ENCODE measurements at places on chromosomes 1 and 21. TPM values are rescaled to one million over a fixed set of nuclear protein-coding genes. Genes with fewer than 3 reads are reported as not detected.

- peak; percentile 77 for DNase-seq
Observed at GRCh38 chr1:15337656-15338402, 71.9 kb upstream of the EFHD2 start.

CD164L2 gene
- total RNA-seq = not detected

GRCh38 chr1:75632350-75632949, 21.5 kb upstream of the SLC44A5 start:
- peak; percentile 44 for DNase-seq

NDUFS5 gene
- 510 TPM for total RNA-seq

MAP3K21 gene
- 24.8 TPM for total RNA-seq

- DNase-seq = no peak
Observed at GRCh38 chr1:154716614-154717527, 108.9 kb upstream of the ADAR start.

GRCh38 chr1:78497201-78497600, 6.4 kb downstream of the PTGFR start:
- DNase-seq = peak; percentile 50

SUSD4 gene
- total RNA-seq = 33.0 TPM

DNA sequence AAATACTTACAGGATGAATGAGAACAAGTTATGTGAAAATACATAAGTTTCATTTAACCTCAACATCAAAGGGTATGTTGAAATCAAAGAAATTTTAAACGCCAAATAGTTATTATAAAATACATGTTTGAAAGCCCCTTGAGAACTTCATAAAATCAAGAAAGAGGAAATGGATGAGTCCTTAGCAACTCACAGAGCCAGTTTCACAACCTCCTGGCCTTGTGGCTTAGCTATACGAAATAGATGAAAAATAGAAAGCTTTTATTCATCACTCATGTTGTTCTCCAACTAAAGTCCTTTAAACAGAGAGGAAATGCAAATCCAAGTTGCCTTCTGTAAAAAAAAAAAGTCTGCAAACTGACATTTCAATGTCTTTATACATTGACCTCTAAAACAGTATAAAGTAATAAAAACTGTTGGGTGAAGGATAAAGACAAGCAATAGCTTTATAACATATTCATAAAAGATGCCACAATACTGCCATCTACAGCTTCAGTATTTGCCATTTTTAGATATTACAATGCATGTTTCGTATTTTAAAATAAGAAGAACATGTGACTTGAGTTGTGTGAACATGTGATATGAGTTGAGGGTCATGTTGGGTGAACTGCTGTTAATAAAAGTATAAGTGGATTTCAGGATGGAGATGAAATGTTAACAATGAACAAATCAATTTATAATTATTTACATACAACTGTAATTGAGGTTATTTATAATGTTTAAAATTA, 847.8 kb downstream of the MRPL39 start:
- no peak for DNase-seq

DNA sequence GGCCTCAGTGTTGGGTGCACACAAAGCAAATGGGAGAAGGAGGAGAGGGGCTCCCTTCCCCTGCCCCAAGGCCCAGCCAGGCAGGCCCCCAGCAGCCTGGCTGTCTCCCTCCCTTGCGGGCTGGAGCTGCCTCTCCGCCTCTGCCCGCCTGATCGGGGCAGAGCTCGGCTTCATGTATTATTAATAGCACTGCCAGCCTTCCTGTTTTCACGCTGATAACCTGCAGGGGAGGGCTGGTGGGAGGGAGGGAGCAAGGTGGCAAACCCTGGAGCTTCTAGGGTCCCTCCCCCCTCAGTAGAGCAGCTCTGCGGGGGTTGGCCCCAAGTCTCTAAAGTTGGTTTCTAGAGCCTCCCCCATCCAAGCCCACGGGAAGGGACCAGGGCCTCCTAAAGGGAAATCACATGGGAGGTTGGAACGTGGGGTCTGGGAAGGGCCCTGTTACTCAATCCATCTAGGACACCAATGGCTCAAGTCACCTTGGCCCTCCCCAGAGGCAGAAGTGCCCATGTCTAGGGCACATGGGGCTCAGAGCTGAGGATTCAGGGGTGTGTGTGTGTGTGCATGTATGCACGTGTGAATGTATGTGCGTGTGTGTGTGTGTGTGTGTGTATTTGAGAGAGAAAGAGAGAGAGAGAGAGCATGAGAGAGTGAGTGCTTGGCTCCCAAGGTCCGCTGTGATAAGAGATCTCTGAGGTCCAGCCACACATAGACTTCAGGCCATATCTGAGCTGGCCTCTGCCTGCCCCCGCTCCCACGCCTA, 21.8 kb upstream of the POU3F1 start:
- DNase-seq = no peak

DNA sequence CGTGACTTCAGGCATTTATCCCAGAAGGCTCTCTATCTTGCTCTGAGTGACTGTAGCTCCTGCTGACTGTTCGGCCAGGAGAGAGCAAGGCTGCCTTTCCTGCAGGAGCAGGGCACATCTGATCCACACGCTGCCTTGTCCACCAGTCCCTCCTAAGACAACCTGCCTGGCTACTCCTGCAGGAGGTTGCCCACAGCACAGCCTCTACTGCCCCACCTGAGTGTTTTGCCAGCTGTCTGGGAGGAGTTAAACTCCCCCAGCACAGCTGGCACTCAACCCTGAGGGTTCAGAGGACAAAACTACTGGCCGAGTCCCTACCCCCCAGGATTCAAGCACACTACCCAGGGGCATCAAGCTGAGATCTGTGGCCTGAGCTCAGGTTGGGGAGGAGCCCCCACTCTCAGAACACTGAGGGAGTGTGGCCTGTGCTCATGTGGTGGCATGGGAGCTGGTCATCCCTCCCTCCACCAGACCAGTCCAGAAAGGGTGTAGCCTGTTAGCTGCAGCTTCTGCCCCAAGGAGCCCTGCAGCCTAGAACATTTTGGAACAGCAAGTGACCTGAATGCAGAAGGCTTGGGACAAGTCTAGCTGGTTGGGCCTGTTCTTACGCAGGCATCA, 237.3 kb downstream of the SLC44A5 start:
- DNase-seq = no peak

GRCh38 chr1:101476541-101476940, 239.7 kb downstream of the S1PR1 start:
- DNase-seq = no peak

FCGR1A gene
- not detected for total RNA-seq

DNA sequence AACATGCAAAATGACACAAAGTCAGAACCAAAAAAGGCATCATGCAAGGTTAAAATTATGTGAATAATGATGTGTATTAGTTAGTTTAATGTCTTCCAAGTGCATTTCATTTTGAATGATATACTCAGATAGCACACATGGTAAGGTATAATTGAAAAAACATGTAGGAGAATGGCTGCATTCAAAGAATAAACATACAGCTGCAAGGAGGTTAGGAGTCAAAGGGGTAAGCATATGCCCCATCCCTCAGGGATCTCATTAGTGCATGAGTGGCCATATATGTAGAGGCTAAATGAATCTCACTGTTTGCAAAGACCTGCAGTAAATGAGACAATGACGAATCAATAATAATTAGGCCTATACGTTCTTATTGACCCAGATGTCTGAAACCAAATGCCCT, 179.7 kb upstream of the HOOK1 start:
- DNase-seq = no peak

DNA sequence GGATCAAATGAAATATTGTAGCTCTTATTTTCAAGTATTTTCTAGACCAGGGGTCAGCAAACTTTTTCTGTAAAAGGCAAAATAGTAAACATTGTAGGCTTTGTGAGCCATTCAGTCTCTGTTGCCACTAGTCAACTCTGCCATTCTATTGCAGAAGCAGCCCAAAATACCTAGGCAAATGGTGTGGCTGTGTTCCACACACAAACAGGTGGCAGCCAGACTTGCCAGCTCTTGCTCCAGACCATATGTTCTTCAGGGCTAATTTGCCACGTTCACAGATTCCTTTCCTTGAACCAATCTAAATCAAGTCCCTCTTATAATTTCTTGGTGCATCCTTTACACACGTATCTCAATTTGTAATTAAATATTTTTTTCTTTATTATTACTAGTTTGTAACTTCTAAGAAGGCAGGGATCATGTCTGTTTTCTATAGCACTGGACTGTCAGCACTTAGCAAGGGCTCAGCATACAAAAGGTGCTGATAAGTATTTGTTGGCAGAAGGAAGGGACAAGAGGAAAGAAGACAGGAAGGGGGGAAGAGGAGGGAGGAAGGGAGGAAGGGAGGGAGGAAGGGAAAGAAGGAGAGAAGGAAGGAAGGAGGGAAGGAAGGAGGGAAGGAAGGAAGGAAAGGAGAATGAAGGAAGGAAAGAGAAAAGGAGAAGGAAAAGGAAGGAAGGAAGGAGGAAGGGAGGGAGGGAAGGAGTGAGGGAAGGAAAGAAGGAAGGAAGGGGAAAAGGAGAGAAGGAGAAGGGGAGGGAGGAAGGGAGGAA, 106.5 kb upstream of the EDEM3 start:
- no peak for DNase-seq

DNA sequence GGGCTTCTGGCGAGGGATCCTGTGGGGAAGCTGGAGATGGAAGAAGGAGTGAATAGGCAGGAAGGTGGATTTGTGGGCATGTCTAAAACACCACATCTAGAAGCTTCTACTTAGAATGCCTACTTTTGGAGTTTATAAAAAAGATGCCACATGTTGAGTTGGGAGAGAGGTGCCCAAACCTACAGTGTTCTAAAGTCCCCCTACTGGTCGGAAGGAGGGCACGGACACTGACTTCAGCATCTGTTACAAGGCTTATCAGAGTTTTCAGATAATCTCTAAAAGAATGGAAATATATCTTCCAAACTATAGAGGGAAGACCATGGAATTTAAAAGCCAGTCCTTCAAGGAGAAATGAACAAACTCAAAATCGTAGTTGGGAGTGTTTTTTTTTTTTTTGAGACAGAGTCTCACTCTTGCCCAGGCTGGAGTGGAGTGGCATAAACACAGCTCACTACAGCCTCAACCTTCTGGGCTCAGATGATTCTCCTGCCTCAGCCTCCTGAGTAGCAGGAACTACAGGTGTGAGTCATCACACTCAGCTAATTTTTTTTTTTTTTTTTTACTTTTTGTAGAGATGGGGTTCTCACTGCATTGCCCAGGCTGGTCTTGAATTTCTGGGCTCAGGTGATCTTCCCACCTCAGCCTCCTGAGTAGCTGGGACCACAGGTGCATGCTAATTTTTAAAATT, 14.8 kb downstream of the IBA57 start:
- no peak for DNase-seq

GRCh38 chr21:38404177-38404576, 94.1 kb downstream of the ERG start:
- DNase-seq = no peak

TMEM269 gene
- not detected for total RNA-seq

NPR1 gene
- total RNA-seq = 39.5 TPM

ZFP69B gene
- 1.2 TPM for total RNA-seq

DIO1 gene
- total RNA-seq = not detected

DNA sequence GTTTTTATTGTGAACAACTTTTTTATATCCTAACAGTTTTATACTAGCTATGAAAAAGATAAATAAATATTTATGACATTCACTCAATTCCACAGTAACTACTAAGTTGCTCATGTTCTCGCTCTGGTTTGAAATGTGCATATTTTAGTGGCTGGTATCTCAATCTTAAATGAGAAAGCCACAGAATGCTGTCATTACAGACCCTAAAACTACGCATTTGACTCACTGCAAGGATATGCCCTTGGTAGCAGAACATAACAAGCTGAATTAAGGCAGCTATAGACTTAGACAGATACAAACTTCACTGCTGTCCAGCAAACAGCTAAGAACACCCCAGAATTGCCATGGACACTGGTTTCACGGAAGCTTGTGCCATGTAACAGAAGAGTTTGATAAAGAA, 19.0 kb downstream of the DAB1 start:
- DNase-seq = no peak

GCSAML gene
- not detected for total RNA-seq

PRAMEF10 gene
- total RNA-seq = not detected
